Osteocyte (in vitro differentiated cells): ENCODE measurements at places on chromosomes 4 and X. TPM values are rescaled to one million over a fixed set of nuclear protein-coding genes. Genes with fewer than 3 reads are reported as not detected.

Gene SPOCK3
- total RNA-seq = not detected in 2 replicates

Gene OTUD6A
- not detected in 2 replicates for total RNA-seq

Gene NLGN4X
- total RNA-seq = not detected in 2 replicates

Gene RNF212
- 3.5 and 3.8 TPM in 2 replicates for total RNA-seq

Gene CPZ
- 10.3 and 10.7 TPM in 2 replicates for total RNA-seq

Gene RS1
- not detected in 2 replicates for total RNA-seq

Gene MAGEA10
- not detected in 2 replicates for total RNA-seq

DNA sequence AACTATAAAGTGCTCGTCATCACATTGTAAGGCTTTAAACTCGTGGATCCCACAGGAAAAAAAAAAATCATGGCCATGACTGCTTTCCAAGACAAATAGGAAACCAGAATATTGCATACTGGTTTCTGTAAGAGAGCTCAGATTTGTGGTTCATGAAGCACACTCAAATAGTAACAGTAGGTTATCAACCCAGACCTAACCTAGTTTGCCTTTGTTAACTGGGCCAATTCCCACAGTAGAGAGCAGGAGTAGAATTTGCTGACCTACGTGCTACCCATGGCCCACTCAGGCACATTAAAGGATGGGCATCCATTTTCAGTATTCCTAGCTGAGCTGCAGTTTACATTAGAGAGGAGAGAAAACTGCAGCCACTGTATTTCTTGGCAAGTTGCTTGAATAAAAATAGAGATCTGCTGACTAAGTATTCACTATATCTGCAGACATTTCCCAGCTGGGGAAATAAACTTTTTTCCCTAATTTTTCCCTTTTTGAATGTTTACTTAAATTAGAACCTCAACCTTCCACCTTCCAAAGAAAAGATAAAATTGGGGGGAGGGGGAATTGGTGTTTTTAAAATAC is 218.5 kb downstream of the SPANXN3 start:
- H3K4me3 ChIP-seq = no peak overlapping the region
- H3K27ac ChIP-seq = no peak overlapping the region
- no peak for DNase-seq
- H3K4me1 ChIP-seq = no peaks in the 10 kb centered on the region
- no peaks in the 10 kb centered on the region for H3K27me3 ChIP-seq

- no peak overlapping the region for H3K4me3 ChIP-seq
- DNase-seq = no peak
- H3K27ac ChIP-seq = no peak overlapping the region
- H3K4me1 ChIP-seq = no peaks in the 10 kb centered on the region
Observed at GRCh38 chrX:147832707-147833348, 78.9 kb upstream of the FMR1 start.

GRCh38 chrX:132795181-132795580 is 163.2 kb downstream of the HS6ST2 start:
- no peaks in the 10 kb centered on the region for H3K27me3 ChIP-seq
- peaks cover 5% of the 10 kb centered on the region for H3K4me1 ChIP-seq
- H3K36me3 ChIP-seq = no peaks in the 10 kb centered on the region
- no peak overlapping the region for H3K27ac ChIP-seq
